ENCODE measurements at places on chromosomes 13 and 19.

DNA sequence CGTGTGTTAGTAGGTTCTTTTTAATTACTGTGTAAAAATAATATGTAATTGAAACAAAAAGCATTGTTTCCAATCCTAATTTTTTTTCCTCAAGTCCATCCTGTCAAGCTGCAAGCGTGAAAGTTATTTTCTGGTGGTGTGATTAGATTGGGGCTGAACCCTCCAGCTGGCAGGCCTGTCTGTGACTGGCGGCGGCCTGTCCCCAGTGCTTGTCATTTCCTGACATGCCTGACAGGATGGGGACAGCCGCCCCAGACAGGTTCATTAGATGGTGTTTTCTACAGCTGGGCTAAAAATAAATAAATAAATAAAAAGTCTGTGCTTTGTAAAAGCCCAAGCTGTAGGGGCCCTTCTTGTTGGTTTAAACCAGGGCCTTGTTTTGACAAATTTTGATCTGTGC, 53.7 kb upstream of the MAB21L1 start:
- no peak overlapping the region for H3K4me3 ChIP-seq
- H3K4me1 ChIP-seq, result no peaks in the 10 kb centered on the region
- no peaks in the 10 kb centered on the region for H3K27me3 ChIP-seq
- no peak for DNase-seq
- H3K36me3 ChIP-seq, result no peaks in the 10 kb centered on the region

DNA sequence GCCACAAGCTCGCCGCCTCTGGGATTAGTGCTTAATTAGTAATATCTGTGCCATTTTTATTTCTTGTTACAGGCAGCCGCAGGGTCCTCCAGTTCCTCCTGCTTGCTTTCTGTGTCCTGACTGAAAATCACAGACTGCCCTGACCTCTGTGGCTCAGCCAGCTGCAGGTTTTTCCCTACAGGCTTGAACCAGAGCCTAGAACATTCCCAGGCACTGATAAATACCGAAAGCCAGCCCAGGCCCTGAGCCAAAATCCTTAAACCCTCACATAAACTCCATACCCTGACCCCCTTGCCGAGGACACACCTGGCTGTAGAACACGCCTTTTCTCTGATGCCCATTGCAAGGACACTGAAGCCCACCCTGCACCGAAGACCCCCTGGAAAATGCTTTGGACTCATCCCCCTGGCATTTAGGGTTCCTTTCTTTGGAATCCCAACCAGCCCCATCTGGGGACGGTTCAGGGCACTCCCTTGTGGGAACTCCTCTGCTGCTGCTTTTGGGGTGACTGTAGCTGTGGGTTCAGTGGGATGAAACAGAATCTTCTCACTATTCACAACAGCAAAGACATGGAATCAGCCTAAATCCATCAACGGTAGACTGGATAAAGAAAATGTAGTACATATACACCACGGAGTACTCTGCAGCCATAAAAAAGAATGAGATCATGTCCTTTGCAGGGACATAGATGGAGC, 15.5 kb downstream of the DPP9 start:
- peak; percentile 83 for DNase-seq
- H3K4me1 ChIP-seq, result peaks cover 9% of the 10 kb centered on the region
- H3K4me3 ChIP-seq, result no peak overlapping the region
- H3K27me3 ChIP-seq, result no peaks in the 10 kb centered on the region
- no peaks in the 10 kb centered on the region for H3K36me3 ChIP-seq

- no peaks in the 10 kb centered on the region for H3K36me3 ChIP-seq
- H3K27me3 ChIP-seq, result no peaks in the 10 kb centered on the region
- no peak overlapping the region for H3K4me3 ChIP-seq
- no peaks in the 10 kb centered on the region for H3K4me1 ChIP-seq
- DNase-seq, result no peak
Measured at GRCh38 chr19:5182751-5183150, 157.9 kb downstream of the PTPRS start.

GRCh38 chr13:44819245-44819644, 170.0 kb downstream of the NUFIP1 start:
- no peak overlapping the region for H3K4me3 ChIP-seq
- H3K27me3 ChIP-seq, result no peaks in the 10 kb centered on the region
- no peaks in the 10 kb centered on the region for H3K36me3 ChIP-seq
- H3K4me1 ChIP-seq, result no peaks in the 10 kb centered on the region
- no peak overlapping the region for H3K27ac ChIP-seq
